ENCODE measurements at places on chromosomes 16 and 17.

GRCh38 chr16:3889059-3889458 is 8.5 kb upstream of the CREBBP start:
- no peak for DNase-seq

- DNase-seq = no peak
Observed at GRCh38 chr16:67169642-67170167, 633 bp upstream of the NOL3 start.

DNA sequence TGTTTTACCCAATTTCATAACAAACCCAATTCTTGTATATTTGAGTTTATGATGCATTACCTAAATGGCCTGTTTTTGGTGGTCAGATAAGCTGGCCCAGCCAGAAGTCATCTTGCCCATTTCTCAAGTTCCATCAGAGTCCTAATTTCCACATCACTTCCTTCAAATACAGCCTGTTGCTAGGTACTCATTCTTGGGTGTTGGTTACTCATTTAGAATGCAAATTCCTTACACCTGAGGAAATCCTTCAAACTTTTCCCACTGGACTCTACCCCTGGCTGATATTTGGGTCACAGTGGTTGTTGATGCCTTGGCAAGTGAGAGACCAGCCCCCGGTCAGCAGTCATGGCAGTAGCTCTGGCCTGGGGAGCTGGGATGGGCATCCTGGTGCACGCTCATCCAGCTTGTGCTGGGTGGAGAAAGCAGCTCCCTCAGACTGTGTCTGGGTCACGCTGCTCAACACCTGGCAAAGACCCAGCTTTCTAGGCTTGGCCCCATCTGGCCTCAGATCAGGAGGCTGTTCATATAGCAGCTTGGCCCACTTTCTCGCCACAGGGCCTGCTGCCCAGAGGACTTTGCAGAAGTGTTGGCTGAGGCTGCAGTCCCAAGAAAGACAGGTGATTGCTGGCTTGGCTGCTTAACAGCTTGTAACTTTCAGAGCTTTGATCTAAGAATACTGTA is 25.8 kb downstream of the WSB1 start:
- DNase-seq = no peak

DNA sequence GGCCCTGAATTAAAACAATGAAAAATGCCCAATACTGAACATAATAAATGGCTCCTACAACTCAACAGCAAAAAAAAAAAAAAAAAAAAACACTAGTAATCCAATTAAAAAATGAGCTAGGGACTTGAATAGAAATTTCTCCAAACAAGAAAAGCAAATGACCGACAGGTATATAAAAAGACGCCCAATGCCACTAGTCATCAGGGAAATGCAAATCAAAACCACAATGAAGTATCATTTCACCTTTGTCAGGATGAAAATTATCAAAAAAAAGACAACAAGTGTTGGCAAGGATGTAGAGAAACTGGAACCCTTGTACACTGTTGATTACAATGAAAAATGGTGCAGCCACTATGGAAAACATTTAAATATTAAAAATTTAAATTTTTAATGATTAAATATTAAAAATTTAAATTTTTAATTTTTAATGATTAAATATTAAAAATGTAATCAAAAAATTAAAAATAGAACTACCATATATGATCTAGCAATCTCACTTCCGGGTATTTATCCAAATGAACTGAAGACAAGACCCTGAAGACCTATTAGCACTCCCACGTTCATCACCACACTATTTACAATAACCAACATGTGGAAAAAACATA is 28.1 kb downstream of the BBS2 start:
- DNase-seq = no peak

GRCh38 chr17:68640242-68640989 is 39.2 kb upstream of the FAM20A start:
- no peak for DNase-seq

DNA sequence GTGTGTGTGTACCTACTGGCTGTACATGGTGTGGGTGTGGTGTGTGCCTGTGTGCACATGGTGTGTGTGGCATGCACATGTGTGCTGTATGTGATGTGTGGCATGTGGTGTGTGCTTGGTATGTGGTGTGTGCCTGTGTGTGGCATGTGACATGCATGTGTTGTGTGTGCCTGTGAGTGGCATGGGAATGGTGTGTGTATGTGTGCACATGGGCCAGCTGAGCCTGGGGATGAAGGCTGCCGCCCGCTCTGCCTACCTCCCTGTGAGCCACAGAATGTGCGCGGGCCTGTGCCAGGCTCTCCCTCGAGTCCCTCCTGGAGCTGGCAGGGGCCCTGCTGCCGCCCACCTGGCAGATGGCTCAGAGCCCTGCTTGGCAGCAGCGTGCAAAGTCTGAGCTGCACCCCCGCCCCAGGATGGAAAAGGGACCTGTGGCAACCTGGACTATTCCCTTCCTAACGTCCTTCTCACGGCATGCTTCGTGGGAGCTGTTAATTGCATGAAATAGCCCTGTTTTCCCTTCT is 9.3 kb downstream of the PRSS27 start:
- no peak for DNase-seq

- no peak for DNase-seq
Observed at GRCh38 chr16:54072237-54072636, 214.3 kb downstream of the IRX3 start.

DNA sequence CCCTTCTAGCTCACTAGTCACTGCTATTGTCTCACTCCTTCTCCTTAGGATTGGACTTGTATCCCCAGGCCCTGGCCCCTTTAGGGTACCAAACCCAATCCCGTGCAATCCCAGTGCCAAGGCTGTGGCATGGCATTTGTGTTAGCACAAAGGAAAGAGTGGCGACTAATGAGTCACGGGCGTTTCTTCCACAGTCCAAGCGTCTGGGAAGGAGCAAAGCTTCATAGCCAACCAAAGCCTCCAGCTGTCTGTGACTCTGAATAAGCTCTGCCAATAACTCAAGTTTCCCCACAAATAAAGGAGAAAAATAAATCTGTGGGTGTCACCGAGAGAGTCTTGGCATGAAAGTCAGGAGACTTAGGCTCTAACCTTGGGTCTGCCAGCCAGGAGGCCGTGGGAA is 54.6 kb upstream of the COX10 start:
- DNase-seq = no peak

GRCh38 chr17:80105762-80106161 is 4.4 kb downstream of the GAA start:
- no peak for DNase-seq

DNA sequence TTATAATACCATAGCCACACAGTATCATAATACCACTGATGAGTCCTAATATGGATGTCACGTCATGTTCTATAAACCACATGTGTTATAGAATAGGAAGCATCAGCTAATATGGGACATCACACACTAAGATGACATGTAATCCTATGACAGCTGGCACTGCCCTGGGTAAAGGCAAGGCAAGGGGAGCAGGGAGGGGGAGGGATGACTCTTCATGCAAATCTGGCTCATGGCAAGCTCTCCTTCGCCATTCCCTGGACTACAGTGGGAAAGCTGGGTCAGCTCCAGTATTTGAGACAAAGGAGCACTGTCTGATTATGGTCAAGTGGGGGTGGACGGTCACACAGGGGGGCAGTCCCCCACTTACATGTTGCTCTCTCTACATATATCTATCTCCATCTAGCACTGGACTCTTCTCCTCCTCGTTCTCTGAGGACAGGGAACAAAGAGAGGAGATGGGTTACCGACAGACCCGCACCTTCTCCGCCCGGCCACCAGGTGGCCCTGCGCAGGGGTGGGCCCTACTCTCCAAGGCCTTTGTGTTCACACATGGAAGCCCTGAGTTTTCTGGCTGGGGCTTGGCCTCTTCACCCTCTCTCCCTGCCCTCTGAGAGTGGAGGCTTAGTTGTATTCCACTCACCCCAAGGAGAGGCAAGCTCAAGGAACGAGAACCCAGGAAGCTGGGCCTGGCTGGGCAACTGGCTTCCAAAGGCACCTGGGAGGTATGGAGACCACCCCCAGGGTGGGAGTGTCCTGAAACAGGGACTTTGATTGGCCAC is 23.4 kb upstream of the MPO start:
- no peak for DNase-seq

DNA sequence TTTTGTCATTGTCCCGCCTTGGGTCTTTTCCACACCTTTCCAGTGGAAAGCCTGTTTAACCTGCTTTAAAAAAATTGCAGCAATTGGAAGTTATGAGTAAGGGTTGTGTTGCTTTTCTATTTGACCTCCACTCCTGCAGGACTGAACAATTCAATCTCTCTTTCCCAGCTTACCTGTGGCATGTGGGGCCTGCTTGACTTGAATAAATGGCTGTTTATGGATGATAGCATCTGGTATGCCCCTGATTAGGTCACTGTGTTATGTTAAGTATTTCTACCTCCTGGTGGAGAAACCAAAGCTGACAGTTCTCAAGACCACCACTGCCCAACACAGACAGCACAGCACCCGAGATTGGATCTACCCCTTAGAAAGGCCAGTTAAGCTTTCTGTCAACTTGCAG is 64.8 kb upstream of the NOG start:
- no peak for DNase-seq

- DNase-seq = no peak
Observed at GRCh38 chr17:804541-805435, 22.6 kb downstream of the MRM3 start.

- no peak for DNase-seq
Observed at GRCh38 chr16:11957591-11958395, 7.2 kb upstream of the TNFRSF17 start.

- DNase-seq = no peak
Observed at GRCh38 chr17:77675816-77676215, 282.7 kb upstream of the TNRC6C start.

GRCh38 chr16:1488619-1489018 is at the start of gene PTX4:
Gene PTX4 (minus strand): TSS chr16:1488944. CDS start chr16:1488909, 35 bp downstream.
- no peak for DNase-seq

DNA sequence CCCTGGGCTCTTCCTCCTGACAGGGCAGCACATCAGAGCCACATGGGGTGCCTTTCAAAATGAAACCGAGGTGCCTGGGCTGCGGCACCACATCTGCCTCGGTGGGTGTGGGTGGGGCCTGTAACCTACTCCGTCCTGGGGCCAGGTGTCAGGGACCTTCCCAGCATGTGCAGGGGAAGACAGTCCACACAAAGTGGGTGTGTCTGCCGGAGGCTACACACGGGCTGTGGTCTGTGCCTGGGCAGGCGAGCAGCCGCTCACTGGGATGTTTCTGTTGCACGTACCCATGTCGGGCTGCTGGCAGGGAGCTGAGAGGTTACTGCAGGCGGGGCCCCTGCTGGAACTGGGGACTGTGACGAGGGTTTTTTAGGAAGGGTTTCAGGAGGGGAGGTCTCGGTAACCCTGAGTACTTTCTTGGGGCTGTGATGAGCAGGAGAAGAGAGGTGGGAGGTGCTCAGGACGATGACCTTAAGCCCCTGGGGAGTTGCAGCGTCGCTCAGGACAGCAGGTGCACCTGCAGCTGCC is 351.2 kb downstream of the SEC14L1 start:
- DNase-seq = no peak

DNA sequence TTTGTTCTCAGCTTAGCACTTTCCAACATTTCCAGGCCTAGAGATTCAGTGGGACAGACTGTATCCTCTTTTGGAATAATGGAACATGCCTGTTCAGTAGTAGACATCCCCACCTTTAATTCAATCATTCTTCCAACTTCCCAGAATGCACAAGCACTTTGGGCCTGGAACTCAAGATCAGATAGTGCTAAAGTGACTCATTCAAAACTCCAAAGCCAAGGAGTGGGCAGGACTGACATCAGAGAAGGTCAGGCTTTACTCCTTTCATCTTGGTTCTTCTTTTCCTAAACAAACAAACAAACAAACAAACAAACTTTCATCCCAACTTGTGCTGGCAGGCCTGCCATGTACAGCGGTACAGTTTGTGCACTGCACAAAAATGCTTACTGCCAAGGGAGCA is 172.0 kb downstream of the AXIN2 start:
- DNase-seq = no peak

DNA sequence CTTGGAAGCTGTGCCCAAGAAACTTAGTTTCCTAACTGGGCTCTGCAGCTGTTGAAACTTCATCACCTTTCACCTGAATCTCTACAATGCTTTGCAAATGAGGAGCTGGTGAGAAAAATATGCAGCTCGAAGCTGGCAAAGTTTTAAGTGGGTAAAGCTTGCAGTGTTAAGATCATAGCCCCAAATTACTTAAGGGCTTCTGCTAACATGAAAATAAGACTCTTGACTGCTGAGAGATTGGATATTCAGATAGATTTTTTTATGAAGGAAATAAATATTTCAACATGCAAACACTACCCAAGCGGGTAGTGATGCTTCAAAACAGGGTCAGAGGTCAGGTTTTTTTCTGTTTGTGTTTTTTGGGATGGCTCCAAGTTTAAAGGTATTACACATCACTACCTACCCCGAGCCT is 278.7 kb downstream of the FTO start:
- DNase-seq = no peak

GRCh38 chr16:24308200-24308599 is 52.1 kb downstream of the CACNG3 start:
- DNase-seq = no peak
